ENCODE measurements at places on chromosomes 4 and X. TPM values are rescaled to one million over a fixed set of nuclear protein-coding genes. Genes with fewer than 3 reads are reported as not detected.

MAGIX gene
- 4.6 TPM for total RNA-seq

GRCh38 chr4:113080624-113081023 lies 31.2 kb downstream of the ANK2 start:
- DNase-seq, result no peak

CSAG3 gene
- not detected for total RNA-seq

DNA sequence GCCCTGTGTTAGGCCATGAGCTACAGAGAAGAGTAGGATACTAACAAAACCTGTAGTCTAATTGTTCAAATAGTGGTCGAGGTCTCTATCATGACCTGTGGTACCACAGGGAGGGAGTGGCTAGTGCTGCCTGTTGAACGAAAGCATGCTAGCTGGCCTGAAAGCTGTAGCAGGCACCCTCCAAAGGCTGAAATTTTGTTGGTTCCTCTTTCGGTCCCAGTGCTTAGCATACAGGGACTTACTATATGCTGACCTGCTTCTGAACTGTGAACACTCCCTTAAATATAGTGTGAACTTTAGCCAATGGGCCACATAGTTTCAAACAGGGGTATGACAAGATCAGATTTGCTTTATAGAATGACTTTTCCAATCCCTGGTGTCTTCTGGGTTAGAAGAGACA lies 113.4 kb downstream of the PJA1 start:
- DNase-seq, result no peak

MID1 gene
- 3.2 TPM for total RNA-seq

DNA sequence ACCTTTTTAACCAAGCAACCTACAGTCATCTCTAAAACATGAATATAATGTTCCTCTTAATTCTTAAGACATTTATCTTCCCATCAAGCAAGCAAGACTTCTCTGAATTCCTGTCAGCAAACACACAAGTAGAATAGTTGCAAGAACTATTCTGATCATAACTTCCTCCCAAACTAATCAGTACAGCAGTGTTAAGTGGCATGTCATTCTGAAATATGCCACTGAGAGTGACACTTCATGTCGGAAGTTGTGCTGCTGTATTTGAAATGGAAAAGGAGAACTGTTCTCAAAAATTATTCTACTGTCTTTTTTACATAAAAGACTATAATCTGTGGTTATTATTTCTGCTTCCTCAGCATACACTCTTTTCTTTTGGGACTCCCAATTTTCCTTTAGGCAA lies 546.6 kb downstream of the PCDH18 start:
- DNase-seq, result no peak

DNA sequence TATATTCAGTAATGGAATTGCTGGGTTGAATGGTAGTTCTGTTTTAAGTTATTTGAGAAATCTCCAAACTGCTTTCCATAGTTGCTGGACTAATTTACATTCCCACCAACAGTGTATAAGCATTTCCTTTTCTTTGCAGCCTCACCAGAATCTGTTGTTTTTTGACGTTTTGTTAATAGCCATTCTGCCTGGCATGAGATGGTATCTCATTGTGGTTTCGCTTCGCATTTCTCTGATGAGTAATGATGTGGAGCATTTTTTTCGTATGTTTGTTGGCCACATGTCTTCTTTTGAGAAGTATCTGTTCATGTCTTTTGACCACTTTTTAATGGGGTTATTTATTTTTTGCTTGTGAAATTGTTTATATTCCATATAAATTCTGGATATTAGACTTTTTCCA lies 13.6 kb upstream of the MAGED4B start:
- DNase-seq, result no peak

DNA sequence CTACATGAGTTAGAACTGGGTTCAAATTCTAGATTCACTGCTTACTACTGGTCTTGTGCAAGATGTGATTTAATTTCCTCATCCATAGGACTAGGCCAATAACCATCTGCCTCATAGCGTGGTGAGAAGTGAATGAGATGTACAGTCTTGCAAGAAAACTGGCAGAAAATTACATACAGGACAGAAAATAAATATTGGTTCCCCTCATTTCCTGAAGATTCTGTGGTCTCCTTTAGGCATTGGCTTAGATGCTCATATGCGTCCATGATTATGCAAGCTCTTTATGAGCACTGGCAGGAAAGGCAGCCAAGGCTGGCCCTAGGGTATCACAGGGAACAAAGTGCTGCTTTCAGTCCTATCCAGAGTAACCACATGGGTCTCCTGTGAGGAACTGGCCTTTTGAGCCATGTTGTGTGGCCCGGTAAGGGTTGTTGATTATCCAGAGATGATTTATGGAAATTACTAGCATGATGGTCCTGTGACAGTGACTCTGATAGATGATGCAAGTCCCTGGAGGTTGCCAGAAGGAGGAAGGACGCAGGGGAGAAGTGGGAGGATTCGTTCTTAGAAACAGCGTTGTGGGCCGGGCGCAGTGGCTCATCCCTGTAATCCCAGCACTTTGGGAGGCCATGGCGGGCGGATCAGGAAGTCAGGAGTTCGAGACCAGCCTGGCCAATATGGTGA lies 9.9 kb upstream of the MOB1B start:
- no peak for DNase-seq

DNA sequence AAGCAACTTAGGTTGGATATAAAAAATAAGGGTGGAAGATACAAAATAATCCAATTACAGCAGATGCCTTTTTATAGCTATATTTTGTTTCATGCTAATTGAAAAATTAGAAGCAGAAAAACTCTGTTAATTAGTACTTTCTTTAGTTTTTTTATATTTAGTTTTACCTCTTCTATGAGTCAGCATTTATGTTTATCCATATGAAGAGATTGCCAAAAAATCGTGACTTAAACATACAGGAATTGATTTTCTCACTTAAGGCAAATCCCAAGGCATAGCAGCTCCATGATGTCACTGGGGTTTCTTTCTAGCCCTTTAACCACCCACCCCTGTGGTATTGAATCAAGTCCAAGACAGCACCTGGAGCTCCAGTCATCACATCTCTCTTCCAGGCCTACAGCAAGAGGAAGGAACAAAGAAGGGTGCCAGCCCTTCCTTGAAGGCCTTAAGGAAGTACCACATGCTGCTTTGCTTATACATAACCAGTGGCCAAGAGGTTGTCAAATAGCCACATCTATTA lies 365.8 kb upstream of the TENM3 start:
- DNase-seq, result peak; percentile 74

DNA sequence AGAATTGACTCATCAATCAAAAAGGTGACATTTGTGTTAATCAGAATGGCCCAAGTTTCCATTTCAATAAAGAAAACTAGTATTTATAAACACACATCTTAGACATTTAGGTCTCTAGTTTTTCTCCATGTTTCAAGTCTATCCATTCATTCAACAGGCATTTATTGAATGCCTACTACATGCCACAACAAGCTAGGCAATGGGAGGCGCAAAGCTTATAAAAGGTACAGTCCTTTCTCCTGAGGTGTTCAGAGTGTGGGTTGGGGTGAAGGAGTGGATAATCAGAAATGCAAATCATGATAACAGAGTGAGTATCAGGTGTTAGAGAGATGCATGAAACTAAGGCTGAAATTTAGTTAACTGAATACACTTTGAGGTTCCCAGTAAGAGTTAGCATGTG lies 78.0 kb downstream of the HCCS start:
- DNase-seq, result peak; percentile 82
